ENCODE measurements at places on chromosomes 7 and 10. TPM values are rescaled to one million over a fixed set of nuclear protein-coding genes. Genes with fewer than 3 reads are reported as not detected.

Gene PEX1
- total RNA-seq, result 20.2 TPM

Gene GPR22
- total RNA-seq, result not detected

Gene OLAH
- total RNA-seq, result 2.6 TPM

Gene RGR
- 0.59 TPM for total RNA-seq

Gene NUDT13
- total RNA-seq, result 4.2 TPM

GRCh38 chr7:79964463-79964862 is 170.2 kb upstream of the GNAI1 start:
- H3K4me3 ChIP-seq, result no peak overlapping the region
- H3K27me3 ChIP-seq, result no peaks in the 10 kb centered on the region
- no peaks in the 10 kb centered on the region for H3K4me1 ChIP-seq
- no peak for DNase-seq
- H3K27ac ChIP-seq, result no peak overlapping the region
- H3K36me3 ChIP-seq, result no peaks in the 10 kb centered on the region

- H3K27ac ChIP-seq, result no peak overlapping the region
- H3K27me3 ChIP-seq, result no peaks in the 10 kb centered on the region
- no peak overlapping the region for H3K4me3 ChIP-seq
- H3K36me3 ChIP-seq, result no peaks in the 10 kb centered on the region
Measured at GRCh38 chr7:2172311-2173188, 60.2 kb downstream of the MAD1L1 start.

DNA sequence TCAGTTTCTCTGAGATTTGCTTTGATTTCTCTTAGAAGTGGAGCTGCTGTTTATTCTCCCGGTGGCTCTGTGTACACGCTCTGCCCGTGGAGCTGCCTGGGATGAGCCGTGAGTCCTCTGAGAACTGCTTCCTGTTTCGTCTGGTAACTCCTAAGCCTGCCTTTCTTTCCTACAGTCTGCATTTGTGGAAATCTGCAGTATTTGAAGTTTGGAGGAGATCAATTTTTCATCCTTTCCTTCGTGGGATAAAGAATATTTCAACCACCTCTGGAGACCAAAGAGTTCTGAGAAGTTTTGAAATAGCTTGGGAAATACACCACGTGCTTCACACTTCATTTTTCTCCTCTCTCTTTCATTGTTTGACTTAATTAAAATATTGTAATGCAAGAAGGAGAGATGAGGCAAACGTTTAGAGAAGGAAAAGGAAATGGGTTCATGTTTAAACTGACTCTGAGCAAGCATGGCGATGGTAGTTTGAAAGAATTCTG is 311.9 kb downstream of the LRMDA start:
- H3K4me3 ChIP-seq, result no peak overlapping the region
- H3K27me3 ChIP-seq, result no peaks in the 10 kb centered on the region
- H3K27ac ChIP-seq, result no peak overlapping the region
- DNase-seq, result no peak

DNA sequence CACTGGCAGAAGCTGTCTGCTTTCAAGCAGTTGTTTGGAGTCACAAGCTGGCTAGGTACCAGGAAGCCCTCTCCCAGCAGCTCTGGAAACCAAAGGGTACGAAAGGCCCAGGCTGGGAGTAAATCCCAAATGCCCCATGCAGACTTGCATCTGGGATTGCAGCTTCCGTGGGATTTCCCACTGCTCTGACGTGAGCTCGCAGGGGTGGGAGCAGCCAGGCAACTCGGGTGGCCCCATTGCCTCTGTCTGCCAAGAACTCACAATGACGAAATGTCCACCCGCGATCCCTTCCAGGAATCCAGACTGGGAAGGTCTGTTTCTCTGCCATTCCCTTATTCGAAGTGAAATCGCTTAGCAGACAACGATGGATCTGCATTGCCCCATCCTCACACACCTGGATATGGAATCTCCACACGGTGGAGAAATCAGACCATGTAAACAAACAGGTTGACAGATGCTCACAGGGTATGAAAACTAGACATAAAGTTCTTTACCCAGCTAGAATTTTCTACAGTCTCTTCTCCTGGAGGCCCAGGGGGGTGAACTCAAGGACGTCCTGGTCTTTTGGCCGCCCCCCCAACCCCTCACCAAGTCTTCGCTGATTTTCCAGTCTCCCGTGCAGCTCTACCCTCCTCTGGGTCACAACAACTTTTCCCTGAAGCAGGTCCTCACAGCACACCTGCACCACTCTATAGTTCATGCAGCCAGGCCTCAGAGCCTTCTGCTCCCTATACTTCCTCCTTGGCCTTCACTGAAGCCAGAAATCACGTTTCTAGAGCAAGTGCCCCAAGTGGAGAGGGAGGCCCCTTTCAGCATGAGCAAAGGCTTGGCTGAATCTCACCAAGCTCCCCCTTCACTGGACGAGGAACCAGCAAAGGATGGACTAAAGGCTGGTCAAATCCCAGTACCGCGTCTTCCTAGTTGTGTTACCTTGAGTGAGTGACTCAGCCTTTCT is 20.0 kb downstream of the SH3PXD2A start:
- DNase-seq, result no peak
- H3K27ac ChIP-seq, result peak overlapping the region; percentile 30
- H3K36me3 ChIP-seq, result no peaks in the 10 kb centered on the region

DNA sequence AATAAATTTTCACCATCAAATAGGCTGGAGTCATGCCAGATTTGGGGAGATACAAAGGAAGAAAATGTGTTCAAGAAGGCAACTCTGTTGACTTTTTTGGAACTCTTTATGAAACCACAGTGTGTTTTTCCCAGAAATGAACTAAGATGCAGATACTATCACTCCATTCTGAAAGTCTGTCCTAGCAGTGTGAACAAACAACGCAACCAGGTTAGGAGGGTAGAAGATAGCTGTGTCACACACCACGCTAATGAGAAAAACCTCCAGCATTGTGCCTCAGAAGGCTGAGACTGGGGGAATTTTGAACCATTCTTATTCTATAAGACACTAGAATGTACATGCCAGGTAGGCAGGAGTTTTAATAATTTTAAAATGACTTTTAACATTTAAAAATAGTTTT is 15.9 kb upstream of the ATP6V0A4 start:
- H3K4me1 ChIP-seq, result no peaks in the 10 kb centered on the region
- H3K27ac ChIP-seq, result no peak overlapping the region
- no peak overlapping the region for H3K4me3 ChIP-seq
- H3K36me3 ChIP-seq, result no peaks in the 10 kb centered on the region
- DNase-seq, result no peak
- no peaks in the 10 kb centered on the region for H3K27me3 ChIP-seq

GRCh38 chr10:10213237-10213636 is 804.4 kb upstream of the CELF2 start:
- no peak overlapping the region for H3K27ac ChIP-seq
- H3K27me3 ChIP-seq, result no peaks in the 10 kb centered on the region
- no peak overlapping the region for H3K4me3 ChIP-seq
- no peaks in the 10 kb centered on the region for H3K36me3 ChIP-seq

- no peak overlapping the region for H3K4me3 ChIP-seq
- no peaks in the 10 kb centered on the region for H3K36me3 ChIP-seq
- no peaks in the 10 kb centered on the region for H3K27me3 ChIP-seq
- no peak overlapping the region for H3K27ac ChIP-seq
Measured at GRCh38 chr7:139645572-139646523, 122.4 kb downstream of the CLEC2L start.

All from breast epithelium (tissue), 4 donors.